H54 (cell line): ENCODE measurements at places on chromosomes 3 and 15.

- DNase-seq: no peak
These were observed 222.9 kb downstream of the BCHE start for GRCh38 chr3:165614337-165614736.

DNA sequence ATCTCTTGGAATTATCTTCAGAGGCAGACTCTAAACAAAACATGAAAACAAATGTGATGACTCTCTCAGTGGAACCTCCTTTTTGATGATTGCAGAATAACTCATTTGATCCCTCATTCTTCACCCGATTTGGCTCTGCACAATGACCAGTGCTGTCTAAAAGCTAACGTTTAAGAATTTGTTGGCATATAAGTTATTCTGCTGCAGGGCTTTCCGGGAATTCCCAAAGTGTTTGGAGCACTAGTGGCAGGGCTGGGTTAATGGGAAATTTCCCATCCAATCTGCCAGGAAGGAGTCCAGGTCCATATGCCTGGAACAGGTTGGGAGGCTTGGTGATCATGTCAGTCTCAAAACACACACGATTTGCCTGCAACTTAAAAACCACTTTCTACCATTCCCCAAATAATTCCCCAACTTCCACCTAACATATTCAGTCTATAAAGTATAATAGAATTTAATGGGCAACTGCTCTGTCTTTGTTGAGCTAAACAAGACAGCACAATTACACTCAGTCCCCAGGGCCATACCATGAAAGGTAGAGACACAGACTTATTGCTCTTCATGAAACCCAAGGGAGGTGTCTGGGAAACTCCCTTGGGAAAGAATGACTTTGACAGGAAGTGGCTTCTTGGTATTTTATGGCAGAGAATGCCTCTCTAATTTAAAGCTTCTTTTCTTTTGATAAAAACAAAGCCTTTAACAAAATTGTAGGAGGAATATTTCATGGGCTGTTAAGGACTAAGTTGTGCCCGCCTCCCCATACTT is 38.0 kb downstream of the ARRDC4 start:
- DNase-seq: no peak

- DNase-seq: no peak
These were observed 23.8 kb downstream of the NANOGP8 start for GRCh38 chr15:35061161-35061824.

DNA sequence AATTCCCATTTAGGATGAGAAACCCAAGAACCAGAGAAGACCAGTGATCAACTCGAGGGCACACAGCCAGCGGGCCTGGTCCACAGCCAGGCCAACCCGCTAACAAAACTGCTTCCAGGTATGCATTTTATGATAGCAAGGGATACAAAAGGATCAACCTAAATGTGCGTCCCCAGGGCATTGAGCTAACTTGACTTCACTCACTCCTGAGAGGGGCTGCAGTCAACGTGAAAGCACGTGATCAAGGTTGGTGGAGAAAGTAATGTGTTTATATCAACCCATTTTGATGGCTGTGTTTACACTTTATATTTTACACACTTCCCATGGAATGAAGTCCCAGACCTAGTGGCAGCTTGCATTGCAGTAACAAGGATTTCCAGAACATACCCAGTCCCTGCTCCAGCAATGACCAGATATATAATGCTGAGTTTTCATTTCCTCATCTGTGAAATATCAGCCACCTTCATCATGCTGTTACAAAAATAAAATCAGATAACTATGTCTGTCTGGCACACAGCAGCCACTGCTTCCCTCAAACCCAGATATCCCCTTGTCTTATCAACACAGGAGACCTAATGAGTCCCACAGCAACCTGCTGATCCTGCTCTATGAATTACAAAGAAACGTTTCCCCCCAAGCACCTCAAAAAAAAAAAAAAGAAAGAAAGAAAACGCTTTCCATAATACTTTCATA is 2.0 kb downstream of the KLHL6 start:
- DNase-seq: no peak

GRCh38 chr3:11244121-11244677 is 28.0 kb upstream of the ATG7 start:
- DNase-seq: peak; percentile 35

- DNase-seq: no peak
These were observed 43.4 kb upstream of the XCR1 start for GRCh38 chr3:46070595-46071093.

- no peak for DNase-seq
These were observed 33.6 kb downstream of the PAQR9 start for GRCh38 chr3:142929890-142930289.

DNA sequence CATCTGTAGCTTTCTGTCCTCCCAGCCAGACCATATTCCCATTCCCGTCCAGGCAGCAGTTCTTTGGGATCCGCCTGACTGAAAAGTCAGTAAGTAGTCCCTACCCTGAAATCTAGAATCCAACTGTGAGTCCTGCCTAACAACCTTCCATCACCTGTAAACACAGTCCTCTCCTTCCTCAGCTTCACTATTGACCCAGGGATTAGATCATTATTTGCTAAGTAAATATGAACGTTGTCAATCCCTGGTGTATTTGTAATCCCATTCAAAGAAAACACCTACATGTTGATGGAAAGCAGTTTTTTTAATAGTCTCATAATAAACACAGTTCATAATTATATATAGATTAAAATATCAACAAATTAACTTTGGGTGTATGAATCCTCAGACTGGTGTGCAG is 732 bp downstream of the SAXO2 start:
- DNase-seq: no peak
